ENCODE measurements at places on chromosomes 3 and 15. TPM values are rescaled to one million over a fixed set of nuclear protein-coding genes. Genes with fewer than 3 reads are reported as not detected.

DNA sequence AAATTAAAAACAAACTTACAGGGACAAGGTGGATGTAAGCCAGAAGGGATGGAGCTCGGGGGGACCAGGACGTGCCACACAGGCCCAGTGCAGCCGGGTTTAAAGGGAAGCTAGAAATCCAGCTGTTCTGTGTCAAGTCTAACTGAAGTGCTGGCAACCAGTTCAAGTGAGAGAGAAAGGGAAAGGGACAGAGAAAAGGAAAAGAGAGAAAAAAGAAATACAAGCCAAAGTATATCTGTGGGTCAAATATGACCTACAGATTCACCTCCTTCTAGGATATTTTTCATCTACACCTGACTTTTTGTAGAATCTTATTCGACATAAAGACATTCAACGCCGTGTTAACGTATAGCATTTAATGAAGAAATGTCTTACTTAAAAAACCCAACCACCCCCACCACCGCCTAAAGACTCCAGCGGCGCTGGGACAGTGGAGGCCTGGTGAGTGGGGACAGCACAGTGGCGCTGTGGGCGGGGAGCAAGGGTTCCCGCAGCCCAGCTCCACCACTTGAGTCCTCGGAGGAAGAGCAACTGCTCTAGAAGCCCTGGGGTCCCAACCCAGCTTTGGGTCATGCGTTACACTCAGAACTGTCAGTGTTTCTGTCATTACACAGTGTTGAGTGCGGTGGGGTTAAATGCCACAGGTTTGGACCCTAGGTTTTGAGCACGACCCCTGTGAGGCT lies 62.3 kb downstream of the CHSY1 start:
- DNase-seq = no peak

- DNase-seq = no peak
These were observed 73.7 kb upstream of the MB21D2 start for GRCh38 chr3:192991356-192991755.

GRCh38 chr3:45252826-45253225 lies 26.7 kb upstream of the TMEM158 start:
- no peak for DNase-seq

- DNase-seq = no peak
These were observed 23.2 kb downstream of the MAPK6 start for GRCh38 chr15:52042051-52042851.

DNA sequence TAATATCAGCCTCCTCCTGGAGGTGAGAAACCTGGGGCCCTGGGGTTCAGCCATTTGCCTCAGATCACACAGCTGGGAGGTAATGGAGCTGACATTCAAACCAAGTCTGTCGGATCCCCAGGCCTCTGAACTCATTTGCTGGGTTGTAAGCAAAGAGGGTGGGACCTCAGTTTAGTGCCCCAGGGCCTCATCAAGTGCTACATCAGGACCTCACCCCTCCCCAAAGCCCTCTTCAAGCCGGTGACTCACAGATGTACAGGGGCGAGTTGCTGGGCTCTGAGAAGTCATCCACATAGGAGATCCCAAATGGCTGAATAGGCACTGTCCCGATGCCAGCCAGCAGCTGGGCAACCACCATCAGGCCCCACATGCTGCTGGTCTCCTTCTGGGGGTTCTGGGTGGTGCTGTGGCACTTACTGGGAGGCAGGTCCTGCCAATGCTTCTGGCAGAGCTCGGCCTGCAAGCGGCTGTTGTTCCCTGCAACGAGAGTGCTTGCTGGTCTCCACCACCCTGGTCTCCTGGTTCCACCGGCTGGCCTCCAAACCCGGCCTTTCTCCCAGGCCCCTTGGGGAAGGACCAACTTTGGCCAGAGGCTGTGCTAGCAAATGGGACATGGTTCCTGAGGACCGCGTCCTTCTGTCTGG lies 59.2 kb upstream of the RAB6B start:
- DNase-seq = no peak

GRCh38 chr3:58237238-58237940 lies at the start of gene ABHD6:
Gene ABHD6, plus strand, starts transcription at chr3:58237792. Its CDS starts 18,795 bp downstream, at chr3:58256587.
- DNase-seq = peak; percentile 89

GRCh38 chr15:40289140-40289775 lies 6.4 kb upstream of the ANKRD63 start:
- DNase-seq = no peak

GRCh38 chr3:124663690-124664089 lies 66.6 kb upstream of the UMPS start:
- DNase-seq = no peak

DNA sequence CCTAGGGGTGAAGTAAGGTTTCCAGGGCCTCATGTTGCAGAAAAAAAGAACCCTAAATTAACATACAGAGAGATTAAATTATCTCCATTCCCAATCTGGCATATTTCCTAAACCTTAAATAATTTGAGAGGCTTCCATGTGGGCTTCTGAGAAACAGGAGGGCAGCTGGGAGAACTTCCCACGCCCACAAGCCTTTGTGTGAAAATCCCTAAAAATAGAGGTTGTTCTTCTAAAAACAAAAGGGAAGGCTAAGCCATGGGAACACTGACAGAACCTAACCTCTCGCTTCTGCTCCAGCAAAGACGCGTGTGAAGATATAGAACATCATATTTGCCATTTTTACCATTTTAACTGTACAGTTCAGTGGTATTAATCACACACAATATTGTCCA lies 812 bp upstream of the SLC12A8 start:
- no peak for DNase-seq

VGLL3 gene
- not detected for total RNA-seq

DNASE1L3 gene
- total RNA-seq = not detected

All from activated T-cell treated with anti-CD3 and anti-CD28 coated beads, Interleukin-2, amount 50 U/mL, for 72 hours (primary cell).